ENCODE measurements at places on chromosomes 7 and 10. TPM values are rescaled to one million over a fixed set of nuclear protein-coding genes. Genes with fewer than 3 reads are reported as not detected.

GRCh38 chr7:52959336-52959735 is 76.1 kb upstream of the POM121L12 start:
- no peak for DNase-seq
- no peaks in the 10 kb centered on the region for H3K4me1 ChIP-seq
- no peaks in the 10 kb centered on the region for H3K27me3 ChIP-seq
- H3K4me3 ChIP-seq: no peak overlapping the region

GRCh38 chr10:47246406-47247147 is 53.4 kb upstream of the GDF10 start:
- H3K27ac ChIP-seq: no peak overlapping the region
- DNase-seq: no peak
- H3K36me3 ChIP-seq: no peaks in the 10 kb centered on the region
- no peak overlapping the region for H3K4me3 ChIP-seq
- H3K4me1 ChIP-seq: no peaks in the 10 kb centered on the region
- no peaks in the 10 kb centered on the region for H3K27me3 ChIP-seq

- H3K36me3 ChIP-seq: no peaks in the 10 kb centered on the region
- no peak overlapping the region for H3K27ac ChIP-seq
- H3K4me3 ChIP-seq: no peak overlapping the region
Measured at GRCh38 chr10:60977161-60978122, 33.5 kb upstream of the RHOBTB1 start.

- H3K27me3 ChIP-seq: peaks cover 31% of the 10 kb centered on the region
- DNase-seq: no peak
- H3K27ac ChIP-seq: no peak overlapping the region
- no peaks in the 10 kb centered on the region for H3K4me1 ChIP-seq
- no peak overlapping the region for H3K4me3 ChIP-seq
Measured at GRCh38 chr10:49690698-49691356, 11.4 kb downstream of the C10orf53 start.

DNA sequence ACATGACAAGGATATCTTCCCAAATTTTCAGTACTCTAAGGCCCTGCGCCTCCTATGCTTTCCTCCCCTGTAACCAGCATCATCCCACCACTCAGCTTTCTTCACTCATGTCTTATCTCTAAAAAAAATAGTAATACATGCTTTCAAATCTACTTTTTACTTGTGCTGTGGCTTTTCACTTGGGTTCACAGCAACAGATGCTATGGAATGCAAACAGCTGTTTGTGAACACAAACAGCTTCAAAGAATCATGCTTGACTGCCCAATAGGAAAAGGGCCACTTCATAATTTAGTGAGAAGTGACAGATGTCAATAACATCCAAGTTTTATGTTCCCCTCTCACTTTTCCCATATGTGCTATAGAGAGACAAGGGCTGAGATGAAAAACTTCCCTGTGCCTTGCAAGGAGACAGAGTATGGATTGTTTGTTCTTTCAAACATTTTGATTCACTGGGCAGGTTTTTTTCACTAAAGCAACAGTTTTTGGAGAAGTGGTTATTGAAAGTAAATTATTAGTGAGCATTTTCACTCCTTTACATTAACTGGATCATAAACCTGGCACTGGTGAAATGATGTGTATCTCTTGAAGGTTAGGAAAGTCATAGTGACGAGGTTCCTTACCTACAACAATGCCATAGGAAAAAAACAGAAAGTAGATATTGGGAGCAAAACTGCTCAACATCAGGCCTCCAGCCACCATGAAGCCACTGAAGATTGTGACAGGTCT is 37.3 kb downstream of the SLC16A9 start:
- no peak overlapping the region for H3K27ac ChIP-seq
- no peaks in the 10 kb centered on the region for H3K27me3 ChIP-seq
- no peaks in the 10 kb centered on the region for H3K36me3 ChIP-seq

- H3K36me3 ChIP-seq: no peaks in the 10 kb centered on the region
- DNase-seq: no peak
- peaks cover 5% of the 10 kb centered on the region for H3K27me3 ChIP-seq
- H3K27ac ChIP-seq: no peak overlapping the region
Measured at GRCh38 chr10:11344081-11344480, 267.4 kb downstream of the USP6NL start.

- no peaks in the 10 kb centered on the region for H3K27me3 ChIP-seq
- H3K36me3 ChIP-seq: peaks cover 9% of the 10 kb centered on the region
- peak; percentile 38 for DNase-seq
- H3K27ac ChIP-seq: no peak overlapping the region
- peak overlapping the region; percentile 95 for H3K4me3 ChIP-seq
Measured at GRCh38 chr7:128405471-128406313, 4.1 kb downstream of the IMPDH1 start.

GRCh38 chr10:110392868-110393740 is 88.4 kb upstream of the SMNDC1 start:
- H3K27me3 ChIP-seq: no peaks in the 10 kb centered on the region
- DNase-seq: no peak
- peaks cover 25% of the 10 kb centered on the region for H3K4me1 ChIP-seq
- H3K36me3 ChIP-seq: no peaks in the 10 kb centered on the region

DNA sequence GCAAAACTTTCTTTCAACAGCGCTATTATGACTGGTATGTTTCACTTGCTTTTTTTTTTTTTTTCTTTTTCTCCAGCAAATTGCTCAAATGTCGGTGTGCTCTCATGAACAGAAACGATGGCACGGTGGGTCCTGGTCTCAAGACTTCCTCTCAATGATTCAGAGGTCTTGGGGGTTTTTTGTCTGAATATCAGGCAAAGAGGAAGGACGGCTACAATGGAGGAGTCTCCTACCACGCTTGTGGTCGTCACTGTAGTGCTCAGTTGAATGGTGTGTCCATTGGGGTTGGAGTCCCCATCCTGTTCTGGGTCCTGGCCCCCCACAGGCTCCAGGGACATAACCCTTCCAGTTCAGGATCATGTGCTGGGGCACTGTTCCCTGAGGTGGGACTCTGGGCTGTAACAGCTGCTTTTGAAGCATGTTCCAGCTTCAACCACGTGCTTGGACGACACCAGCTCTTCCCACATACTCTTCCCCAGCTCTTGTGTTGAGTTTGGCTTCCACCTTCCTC is 266.7 kb upstream of the KLF6 start:
- H3K36me3 ChIP-seq: no peaks in the 10 kb centered on the region
- peak overlapping the region; percentile 32 for H3K4me3 ChIP-seq
- peak overlapping the region; percentile 44 for H3K27ac ChIP-seq
- H3K4me1 ChIP-seq: peaks cover 10% of the 10 kb centered on the region
- H3K27me3 ChIP-seq: no peaks in the 10 kb centered on the region

GRCh38 chr10:30940256-30940655 is 91.4 kb downstream of the ZNF438 start:
- H3K27ac ChIP-seq: no peak overlapping the region
- peaks cover 3% of the 10 kb centered on the region for H3K36me3 ChIP-seq
- no peak for DNase-seq
- no peaks in the 10 kb centered on the region for H3K4me1 ChIP-seq
- H3K4me3 ChIP-seq: no peak overlapping the region

GRCh38 chr7:79454361-79454960 is 994 bp upstream of the MAGI2 start:
- no peaks in the 10 kb centered on the region for H3K27me3 ChIP-seq
- peak; percentile 47 for DNase-seq
- H3K4me3 ChIP-seq: peak overlapping the region; percentile 64
- H3K36me3 ChIP-seq: peaks cover 19% of the 10 kb centered on the region
- H3K4me1 ChIP-seq: peaks cover 18% of the 10 kb centered on the region

DNA sequence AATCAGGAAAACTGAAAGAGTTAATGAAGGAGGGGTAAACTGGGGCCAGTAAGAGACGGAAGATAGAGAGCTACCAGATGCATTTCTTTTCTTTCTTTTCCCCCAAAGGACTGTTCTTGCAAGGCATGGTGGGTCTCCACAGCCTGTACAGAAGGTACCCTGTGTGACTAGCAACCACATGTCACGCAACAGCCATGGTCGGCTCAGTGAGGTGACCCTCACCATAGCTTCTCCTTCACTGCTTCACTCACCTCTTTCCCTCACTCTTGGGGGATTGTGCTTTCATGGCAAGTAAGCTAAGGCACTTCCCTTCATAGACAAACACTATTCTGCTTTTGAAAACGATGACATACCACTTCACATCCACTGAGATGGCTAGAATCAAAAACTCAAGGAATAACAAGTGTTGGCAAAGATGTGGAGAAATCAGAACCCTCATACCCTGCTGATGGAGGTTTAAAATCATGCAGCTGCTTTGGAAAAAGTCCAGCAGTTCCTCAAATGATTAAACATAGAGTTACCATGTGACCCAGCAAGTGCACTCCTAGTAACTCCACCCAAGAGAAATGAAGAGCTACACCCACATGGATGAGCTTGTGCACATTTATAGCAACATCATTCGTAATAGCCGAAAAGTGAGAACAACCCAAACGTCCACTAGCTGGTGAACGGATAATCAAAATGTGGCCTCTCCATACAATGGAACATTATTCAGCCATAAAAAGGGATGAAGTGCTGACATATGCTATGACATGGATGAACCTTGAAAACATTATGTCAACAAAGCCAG is 3.8 kb upstream of the INSIG1 start:
- no peak for DNase-seq

DNA sequence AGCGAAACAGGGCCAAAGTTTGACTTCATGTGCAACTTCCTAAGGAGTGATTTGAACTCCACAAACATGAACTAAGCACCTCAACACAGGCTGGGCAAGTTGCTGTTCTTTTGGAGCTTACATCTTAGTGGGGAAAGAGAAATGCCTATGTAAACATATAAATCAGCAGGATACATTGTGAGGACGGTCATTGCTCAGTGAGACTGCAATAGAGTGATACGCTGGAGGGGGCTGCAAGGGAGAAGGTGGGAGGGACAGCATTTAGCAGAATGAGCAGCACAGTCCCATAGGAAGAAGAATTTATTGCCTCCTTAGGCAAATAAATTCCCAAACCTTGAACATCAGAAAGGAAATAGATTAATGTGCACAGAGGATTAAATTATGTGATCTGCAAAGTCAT is 90.0 kb downstream of the EGFR start:
- no peak for DNase-seq
- no peak overlapping the region for H3K27ac ChIP-seq
- H3K36me3 ChIP-seq: no peaks in the 10 kb centered on the region
- peaks cover 66% of the 10 kb centered on the region for H3K4me1 ChIP-seq

- no peak overlapping the region for H3K4me3 ChIP-seq
- H3K4me1 ChIP-seq: 0 out of 2 replicates have a peak, but pooled peaks cover 4% of the 10 kb centered on the region
- H3K27me3 ChIP-seq: 0 out of 2 replicates have a peak, but pooled peaks cover 4% of the 10 kb centered on the region
Measured at GRCh38 chr10:127485153-127485857, 63.8 kb upstream of the NPS start.

The ACTR3C gene
- not detected for total RNA-seq

The CDK14 gene
- 20.8 TPM for total RNA-seq

The SLC13A1 gene
- 0.09 TPM for total RNA-seq

The DDC gene
- not detected for total RNA-seq

The TUBB8 gene
- 0.28 TPM for total RNA-seq

The AKR1E2 gene
- 24.5 TPM for total RNA-seq

The ITIH2 gene
- total RNA-seq: not detected

The MUC12 gene
- not detected for total RNA-seq

The AKR1C4 gene
- total RNA-seq: not detected

The GBX1 gene
- total RNA-seq: not detected

The CUBN gene
- 0.16 TPM for total RNA-seq

The FGFBP3 gene
- not detected for total RNA-seq

Data from SJSA1 (cell line).